ENCODE measurements at places on chromosomes 2 and 18. TPM values are rescaled to one million over a fixed set of nuclear protein-coding genes. Genes with fewer than 3 reads are reported as not detected.

Gene SEPTIN10
- total RNA-seq: 90.8 TPM

Gene CCDC141
- 0.18 TPM for total RNA-seq

Gene CCDC93
- total RNA-seq: 28.7 TPM

Gene EGR4
- not detected for total RNA-seq

DNA sequence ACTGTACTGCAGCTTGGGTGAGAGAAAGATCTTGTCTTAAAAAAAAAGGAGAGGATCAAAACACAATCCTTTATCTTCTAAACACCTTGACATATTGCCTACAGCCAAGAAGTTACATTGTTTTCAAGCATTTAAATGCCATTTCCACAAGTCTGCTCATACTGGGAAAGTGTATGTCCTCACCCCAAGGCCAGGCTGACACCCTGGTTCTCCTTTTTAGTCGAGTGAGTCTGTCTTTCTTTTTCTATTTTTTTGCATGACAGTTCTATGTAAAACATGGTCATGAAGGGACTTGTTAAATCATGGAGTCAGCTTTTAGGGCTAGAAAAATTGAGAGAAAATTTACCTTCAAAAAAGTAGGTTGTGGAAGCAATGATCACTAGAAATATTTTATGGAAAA, 233.3 kb downstream of the FAM210A start:
- H3K27ac ChIP-seq: no peak overlapping the region
- H3K36me3 ChIP-seq: no peaks in the 10 kb centered on the region
- H3K4me1 ChIP-seq: peaks cover 8% of the 10 kb centered on the region
- no peak overlapping the region for H3K4me3 ChIP-seq

- no peak overlapping the region for H3K4me3 ChIP-seq
- no peak overlapping the region for H3K27ac ChIP-seq
- H3K4me1 ChIP-seq: no peaks in the 10 kb centered on the region
- no peaks in the 10 kb centered on the region for H3K36me3 ChIP-seq
- DNase-seq: no peak
- no peaks in the 10 kb centered on the region for H3K27me3 ChIP-seq
These were observed 976.8 kb upstream of the CRIM1 start for GRCh38 chr2:35378791-35379190.

DNA sequence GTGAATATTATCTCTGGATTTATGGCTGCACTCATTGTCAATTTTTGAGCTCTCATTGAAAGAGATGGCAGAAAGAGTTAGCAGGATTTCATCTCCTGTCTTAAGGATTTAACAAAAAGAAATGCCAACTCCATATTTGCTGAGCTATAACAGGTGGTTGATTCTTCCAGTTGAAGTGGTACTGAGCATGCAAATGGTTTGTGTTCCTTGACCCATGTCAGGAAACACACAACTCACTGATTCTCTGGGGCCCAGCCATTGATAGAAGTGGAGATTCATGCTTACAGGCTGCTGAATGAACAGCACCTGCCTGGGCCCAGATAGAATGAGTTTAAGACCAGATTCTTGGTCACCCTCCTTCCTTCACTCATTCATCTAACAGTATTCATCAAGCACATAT, 128.8 kb downstream of the CERS6 start:
- H3K4me1 ChIP-seq: peaks cover 15% of the 10 kb centered on the region
- no peaks in the 10 kb centered on the region for H3K27me3 ChIP-seq
- no peaks in the 10 kb centered on the region for H3K36me3 ChIP-seq
- no peak overlapping the region for H3K4me3 ChIP-seq
- no peak overlapping the region for H3K27ac ChIP-seq
- no peak for DNase-seq

DNA sequence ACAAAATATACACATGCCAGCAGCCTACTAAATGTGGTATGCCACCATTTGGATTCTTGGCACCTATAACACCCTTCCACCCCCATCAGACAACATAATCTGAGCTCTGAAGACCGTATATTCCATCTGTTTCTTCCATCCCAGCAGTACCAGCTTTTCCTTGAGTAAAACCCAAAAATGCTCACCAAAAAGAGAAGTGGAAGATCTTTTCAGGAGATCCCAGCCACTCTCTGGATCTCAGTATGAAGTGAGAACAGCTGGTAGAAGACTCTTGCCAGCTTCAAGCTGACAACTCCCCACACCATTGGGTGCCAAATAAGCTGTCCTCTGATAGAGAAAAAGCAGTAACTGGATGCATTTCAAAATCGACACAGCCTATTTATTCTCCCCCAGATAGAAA, 22.6 kb downstream of the REG1B start:
- no peak overlapping the region for H3K4me3 ChIP-seq
- no peaks in the 10 kb centered on the region for H3K36me3 ChIP-seq
- DNase-seq: no peak

DNA sequence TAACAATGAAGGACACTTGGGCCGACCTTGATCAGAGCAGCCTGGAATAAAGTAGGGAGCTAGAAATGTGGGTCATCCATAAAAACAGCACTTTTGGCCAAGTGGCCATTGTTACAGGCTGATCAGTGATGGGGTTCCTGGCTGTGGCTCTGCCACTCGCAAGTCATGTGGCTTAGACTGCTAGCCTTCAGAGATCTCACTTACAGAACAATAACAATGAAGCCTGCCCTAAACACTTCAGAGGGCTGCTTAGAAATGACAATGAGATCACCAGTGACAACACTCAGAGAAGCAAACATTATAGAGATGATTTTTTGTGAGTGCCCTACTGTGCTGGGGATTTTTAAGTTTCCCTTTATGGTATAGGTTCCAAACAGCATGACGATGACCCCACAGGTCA, 107.9 kb upstream of the LMAN1 start:
- no peaks in the 10 kb centered on the region for H3K27me3 ChIP-seq
- no peaks in the 10 kb centered on the region for H3K4me1 ChIP-seq
- no peak for DNase-seq
- no peak overlapping the region for H3K4me3 ChIP-seq
- no peaks in the 10 kb centered on the region for H3K36me3 ChIP-seq
- no peak overlapping the region for H3K27ac ChIP-seq
